ENCODE measurements at places on chromosomes 4 and X.

GRCh38 chrX:124217304-124218251, 114.9 kb upstream of the TEX13D start:
- no peak for DNase-seq

DNA sequence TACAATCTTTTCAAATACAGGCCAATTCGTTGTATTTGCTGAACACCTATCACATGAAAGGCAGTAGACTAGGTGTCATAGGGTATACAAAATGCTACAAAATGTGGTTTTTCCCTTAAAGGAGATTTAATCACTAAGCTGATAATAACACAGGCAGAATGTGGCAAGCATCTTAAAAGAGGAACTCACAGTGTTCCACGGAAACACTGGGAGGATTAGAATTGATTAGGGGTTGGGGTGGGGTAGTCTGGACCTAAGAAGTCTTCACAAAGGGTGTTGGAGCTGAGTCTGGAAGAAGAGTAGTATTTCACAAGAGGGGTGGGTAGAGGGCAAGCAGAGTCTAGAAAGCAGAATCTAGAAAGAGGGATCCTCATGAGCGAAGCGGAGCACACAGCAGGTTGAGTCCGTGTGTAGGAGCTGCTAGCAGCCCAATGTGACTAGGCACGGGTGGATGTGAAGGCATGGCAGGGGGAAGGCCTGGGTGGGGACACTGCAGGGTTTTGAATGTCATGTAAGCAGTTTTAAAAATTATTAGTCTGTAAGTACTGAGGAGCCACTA, 123.6 kb downstream of the MGST2 start:
- DNase-seq = no peak

GRCh38 chr4:89142691-89143669, 31.6 kb downstream of the TIGD2 start:
- DNase-seq = no peak

GRCh38 chrX:38262715-38263620, 42.3 kb upstream of the SRPX start:
- DNase-seq = no peak

DNA sequence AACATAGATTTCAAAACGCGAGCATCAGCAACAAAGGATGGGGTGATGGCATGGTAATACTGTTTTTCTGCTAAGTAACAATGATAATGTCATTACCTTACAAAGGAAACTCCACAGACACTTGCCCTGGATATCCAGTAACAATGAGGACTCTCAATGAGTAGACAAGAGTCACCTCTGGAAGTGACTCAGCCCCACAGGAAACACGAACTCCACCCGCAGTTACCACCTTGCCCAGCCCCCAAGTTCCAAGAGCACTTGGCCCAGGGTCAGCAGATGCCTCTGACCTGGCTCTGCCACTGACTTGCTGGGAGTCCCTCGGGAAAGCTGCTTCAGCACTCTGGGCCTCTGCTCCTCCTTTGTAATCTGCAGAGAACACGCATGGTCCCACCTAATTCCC, 110.3 kb upstream of the MAP3K15 start:
- DNase-seq = no peak

All from WERI-Rb-1 (cell line).